KBM-7 (cell line): ENCODE measurements at places on chromosomes 6 and 20.

- DNase-seq: no peak
These were observed 50.6 kb upstream of the IFNGR1 start for GRCh38 chr6:137269803-137270202.

GRCh38 chr6:4545893-4546292, 230.3 kb upstream of the CDYL start:
- DNase-seq: no peak

GRCh38 chr20:38878866-38879265, 47.4 kb upstream of the FAM83D start:
- peak; percentile 63 for DNase-seq

DNA sequence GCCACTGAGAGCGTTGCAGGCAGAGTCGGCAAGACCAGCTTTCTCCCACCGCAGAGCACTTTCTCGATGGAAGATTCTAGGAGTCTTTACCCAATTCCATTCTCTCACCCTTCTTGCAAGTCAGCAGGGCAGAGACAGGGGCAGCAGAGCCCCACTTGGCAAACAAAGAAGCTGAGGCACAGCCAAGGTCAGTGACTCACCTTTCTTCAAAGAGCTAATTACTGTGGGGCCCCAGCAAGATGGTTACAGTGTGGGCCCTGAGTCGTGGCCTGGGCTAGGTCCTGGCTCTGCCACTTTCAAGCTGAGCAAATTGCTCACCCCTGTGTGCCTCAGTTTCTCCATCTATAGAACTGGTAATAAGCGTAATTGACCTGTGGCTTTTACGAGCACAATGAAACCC, 277.0 kb downstream of the PREX1 start:
- DNase-seq: no peak

DNA sequence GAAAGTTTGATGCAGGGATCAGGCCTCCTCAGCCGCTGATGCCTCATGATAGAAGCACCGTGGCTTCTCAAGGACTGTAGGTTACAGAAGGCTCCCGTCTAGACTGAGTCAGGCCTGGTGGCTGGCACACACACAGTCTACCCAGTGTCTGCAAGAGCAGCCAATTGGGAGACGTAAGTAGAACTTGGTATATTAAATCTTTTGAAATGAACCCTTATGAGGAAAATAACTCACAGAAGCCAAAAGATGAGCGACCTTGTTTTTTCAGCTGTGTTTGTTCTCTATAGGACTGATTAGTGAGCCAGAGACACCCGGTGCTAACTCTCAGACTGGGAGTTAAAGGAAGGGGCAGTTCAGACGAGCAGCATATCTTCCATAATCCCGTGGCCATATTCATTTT, 5.9 kb upstream of the PDE10A start:
- DNase-seq: no peak

DNA sequence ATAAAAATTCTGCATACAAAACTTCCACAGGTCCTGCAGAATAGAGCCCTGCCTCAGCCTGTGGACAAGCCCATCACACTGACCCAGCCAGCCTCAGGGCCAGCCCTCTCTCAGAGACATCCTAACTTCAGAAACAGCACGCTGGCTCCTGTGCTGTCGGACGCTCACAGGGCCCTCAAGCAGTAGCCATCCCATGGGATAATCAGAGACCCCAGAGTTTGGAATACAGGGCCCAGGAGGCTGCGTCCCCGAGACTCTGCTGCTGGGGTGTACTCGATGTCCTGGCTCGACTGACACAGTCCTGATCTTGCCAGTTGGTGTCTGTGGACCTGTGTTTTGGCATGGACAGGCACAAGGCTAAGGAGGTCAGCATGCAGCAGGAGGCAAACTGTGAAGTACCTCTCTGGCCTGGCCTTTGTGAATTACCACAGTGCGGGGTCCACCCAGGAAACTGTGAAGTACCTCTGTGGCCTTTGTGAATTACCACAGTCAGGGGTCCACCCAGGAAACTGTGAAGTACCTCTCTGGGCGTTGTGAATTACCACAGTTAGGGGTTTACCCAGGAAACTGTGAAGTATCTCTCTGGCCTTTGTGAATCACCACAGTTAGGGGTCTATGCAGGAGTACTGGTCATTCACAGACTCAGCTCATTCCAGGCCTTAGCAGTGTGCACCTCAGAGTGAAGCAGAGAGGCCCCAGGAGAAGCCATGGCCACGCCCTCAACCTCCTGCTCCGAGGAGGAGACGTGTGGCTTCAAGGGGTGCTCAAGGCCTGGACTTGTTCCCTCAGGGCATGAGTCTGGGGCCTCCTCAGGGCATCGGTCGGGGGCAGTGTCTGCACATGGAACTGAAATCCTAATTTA, 212.4 kb downstream of the SYNDIG1 start:
- no peak for DNase-seq

DNA sequence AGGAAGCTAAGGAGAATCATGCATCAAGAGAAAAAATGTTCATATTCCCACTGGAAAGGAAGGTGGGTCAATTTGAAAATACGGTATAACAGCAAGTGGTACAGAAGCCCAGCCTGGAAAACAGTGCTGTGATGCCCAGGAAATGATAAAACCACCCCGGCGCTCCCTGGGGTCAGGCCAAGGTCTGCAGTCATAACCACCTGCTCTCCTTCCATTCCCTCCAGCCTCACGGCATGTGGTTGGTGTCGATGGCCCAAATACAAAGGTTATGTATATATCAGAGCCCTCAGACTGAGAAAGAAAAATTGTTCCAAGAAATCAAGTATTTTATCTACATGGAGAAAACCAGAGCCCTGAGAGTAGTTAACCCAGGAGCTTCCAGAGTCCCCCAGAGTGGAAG, 208.1 kb upstream of the CDYL start:
- no peak for DNase-seq

DNA sequence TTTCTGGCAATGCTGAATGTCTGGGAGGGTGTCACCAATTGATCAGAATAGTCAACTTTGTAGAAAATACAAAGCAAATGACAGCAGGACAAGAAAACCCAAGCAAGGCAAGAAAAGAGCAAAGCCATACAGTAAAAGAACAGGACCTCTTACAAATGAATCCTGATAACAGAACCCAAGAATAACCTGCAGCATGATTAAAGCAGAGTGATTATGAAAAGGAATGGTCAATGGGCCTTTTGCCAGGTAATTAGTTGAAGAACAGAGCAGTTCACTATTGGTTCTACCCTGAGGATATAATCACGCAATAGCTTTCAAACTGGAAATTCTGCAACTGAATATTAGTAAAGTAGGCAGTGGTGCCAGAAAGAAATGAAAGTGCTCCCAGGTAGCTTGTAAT, 319.8 kb downstream of the FRK start:
- no peak for DNase-seq

GRCh38 chr6:1049170-1049569, 262.7 kb upstream of the FOXQ1 start:
- DNase-seq: no peak

DNA sequence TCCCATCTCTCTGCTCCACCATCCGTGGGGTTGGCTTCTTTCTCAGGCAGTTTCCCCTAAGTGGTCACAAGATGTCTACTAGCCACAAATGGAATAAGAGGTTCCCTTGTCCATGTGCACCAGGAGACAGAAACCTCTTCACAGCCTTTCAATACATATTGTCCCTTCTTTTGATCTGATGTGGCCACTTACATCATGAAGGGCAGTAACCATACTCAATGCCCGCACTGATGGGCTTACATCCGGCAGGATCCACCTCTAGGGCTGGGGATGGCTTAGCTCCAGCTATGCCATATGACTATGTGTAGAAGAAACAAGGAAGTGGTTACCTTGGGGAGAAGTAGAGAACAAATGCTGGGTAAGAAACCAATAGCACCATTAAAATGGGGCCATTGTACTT, 64.4 kb downstream of the PLEKHG1 start:
- no peak for DNase-seq

DNA sequence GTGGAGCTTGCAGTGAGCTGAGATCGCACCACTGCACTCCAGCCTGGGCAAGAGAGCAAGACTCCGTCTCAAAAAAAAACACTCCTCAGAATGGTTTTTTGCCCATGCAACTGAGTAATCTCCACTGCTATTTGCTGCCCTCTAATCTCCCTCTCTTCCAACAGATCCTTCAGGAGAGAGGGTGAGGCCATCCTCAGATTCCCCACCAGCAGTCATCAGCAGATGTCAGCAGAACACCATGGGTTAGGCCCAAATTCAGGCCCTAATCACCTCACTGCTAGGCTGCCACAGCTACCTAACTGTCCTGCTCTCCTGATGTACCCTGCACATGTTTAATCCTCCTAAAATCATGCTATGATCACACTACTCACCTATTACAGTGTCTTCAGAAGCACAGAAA, 63.2 kb upstream of the BEND6 start:
- DNase-seq: peak; percentile 16

- DNase-seq: no peak
These were observed 103.4 kb upstream of the SLC22A23 start for GRCh38 chr6:3560211-3560610.

DNA sequence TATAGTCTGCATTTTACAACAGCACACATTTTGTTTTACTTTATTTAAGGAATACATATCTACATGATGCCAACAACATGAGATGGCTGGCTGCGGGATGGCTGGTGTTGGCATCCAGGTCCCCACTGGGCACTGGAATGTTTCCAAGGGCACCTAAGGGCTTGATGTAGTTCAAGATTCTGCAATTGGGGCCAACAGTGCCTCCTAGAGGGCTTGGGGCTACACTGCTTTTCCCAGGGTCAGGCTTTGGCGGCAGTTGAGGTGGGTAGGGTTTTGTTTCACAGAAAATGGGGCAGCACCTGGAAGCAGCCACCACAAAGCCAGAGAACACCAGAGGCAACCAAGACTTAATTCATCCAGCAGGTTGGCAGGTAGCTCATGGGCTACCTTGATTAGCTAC, 202.2 kb upstream of the PRND start:
- DNase-seq: peak; percentile 53

DNA sequence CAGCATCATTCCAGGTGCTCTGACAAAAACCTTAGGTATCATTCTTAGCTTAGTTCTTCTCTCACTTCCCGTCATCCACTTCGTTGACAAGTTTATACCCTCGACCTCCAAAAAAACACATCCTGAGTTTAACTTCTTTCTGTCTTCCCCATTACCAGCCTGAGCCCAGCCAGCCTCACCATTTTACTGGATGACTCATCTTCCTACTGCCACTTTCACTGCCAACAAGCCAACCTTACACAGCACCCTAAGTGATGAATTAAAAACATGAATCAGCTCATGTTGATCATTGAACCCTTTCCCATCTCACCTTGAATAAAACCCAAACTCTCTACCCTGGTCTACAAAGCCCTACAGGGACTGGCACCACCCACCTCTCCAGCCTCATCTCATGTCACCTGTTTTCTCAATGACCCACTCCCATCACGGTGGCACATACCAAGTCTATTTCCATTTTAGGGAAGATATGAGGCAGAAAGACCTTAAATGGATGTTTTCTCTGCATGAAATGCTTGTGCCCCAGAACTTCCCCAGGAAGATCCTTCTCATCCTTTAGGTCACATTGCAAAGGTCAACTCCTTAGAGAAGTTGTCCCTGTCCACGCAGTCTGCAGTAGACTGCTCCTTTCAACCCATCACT, 9.9 kb upstream of the UST start:
- DNase-seq: no peak

DNA sequence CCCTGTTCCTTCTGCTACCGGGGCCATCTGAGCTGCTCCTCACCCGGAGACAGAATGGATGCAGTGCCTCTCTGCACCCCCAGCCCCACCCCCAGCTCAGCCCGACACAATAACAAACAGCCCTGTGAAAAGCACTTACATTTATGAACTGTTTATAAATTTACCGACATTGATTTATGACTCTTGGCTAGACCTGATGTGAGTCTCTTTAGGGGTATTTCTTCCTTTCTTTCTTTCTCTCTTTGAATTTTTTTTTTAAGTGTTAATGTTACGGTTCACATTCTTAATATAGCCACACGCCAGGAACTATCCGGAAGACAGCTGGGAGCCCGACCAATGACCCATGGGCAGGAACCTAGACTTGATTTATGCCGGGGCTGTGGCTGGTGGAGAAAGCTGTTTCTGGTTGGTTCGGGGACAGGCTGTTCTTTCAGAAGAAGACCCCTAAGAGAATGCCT, 266.3 kb downstream of the CDC5L start:
- no peak for DNase-seq
